ENCODE measurements at places on chromosomes 7 and 10. TPM values are rescaled to one million over a fixed set of nuclear protein-coding genes. Genes with fewer than 3 reads are reported as not detected.

SPDYE8 gene
- total RNA-seq = not detected

NODAL gene
- total RNA-seq = not detected

INSIG1 gene
- 17.3 TPM for total RNA-seq

SAMD9 gene
- 4.9 TPM for total RNA-seq

PTF1A gene
- total RNA-seq = not detected

All from A549 treated with GW870086 at 1 μM for 4 hours (cell line).